Left forelimb (tissue), 1 donor: ENCODE measurements at places on chromosomes 5 and 9.

DNA sequence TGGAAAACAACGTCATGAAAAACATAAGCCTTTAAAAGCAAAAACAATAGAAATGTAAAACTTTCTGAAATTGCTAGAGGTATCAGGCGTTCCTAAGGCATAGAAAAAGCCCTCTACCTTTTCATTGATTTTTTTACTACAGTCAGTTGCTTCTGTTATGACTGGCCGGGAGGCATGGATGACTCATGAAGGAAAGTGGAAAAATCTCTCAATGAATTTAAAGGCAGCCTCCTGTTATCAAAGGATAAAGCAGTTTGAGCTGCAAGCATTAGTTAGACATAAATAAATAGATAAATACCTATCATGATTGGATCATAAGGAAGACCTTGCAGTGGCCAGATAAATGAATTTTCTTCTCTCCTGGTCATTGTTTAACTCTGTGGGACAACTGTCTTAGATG, 281.6 kb downstream of the MAST4 start:
- no peak for DNase-seq

DNA sequence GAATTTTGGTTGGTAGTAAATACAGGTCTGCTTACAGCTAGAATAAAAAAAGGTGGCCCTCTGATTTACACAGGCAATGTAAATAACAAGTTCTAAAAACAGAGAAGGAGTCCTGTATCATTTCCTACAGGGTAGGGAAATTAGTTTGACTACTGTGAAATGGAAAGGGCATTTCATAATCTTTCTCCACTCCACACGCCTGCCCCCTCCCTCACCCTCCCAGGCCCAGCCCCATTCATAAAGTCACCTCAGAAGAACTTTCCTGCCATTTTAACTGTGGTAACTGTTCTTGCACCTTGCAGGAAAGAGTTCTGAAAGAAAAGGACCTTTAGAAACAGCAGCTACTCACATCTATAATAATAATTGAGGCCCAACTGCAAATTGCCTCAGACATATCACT, 69.7 kb downstream of the MEF2C start:
- no peak for DNase-seq

GRCh38 chr5:134086943-134087305, 27.6 kb upstream of the TCF7 start:
- no peak for DNase-seq

DNA sequence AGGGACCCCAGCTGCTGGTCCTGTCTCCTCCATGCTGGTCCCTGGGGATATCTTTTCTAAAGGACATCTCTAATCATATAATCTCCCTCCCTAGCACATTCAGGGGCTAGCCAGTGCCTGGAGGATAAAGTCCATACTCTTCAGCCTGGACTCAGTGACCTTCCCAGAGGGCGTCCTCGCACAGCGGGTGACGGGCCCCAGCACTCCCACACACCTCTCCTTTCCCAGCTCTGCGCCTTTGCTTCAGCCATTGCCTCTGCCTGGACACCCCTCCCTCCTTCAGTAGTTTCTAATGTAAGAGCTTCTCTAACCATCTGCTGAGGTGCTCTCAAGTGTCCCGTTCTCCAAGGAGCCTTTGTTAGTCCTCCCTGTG, 15.2 kb upstream of the TNIP1 start:
- DNase-seq = no peak

DNA sequence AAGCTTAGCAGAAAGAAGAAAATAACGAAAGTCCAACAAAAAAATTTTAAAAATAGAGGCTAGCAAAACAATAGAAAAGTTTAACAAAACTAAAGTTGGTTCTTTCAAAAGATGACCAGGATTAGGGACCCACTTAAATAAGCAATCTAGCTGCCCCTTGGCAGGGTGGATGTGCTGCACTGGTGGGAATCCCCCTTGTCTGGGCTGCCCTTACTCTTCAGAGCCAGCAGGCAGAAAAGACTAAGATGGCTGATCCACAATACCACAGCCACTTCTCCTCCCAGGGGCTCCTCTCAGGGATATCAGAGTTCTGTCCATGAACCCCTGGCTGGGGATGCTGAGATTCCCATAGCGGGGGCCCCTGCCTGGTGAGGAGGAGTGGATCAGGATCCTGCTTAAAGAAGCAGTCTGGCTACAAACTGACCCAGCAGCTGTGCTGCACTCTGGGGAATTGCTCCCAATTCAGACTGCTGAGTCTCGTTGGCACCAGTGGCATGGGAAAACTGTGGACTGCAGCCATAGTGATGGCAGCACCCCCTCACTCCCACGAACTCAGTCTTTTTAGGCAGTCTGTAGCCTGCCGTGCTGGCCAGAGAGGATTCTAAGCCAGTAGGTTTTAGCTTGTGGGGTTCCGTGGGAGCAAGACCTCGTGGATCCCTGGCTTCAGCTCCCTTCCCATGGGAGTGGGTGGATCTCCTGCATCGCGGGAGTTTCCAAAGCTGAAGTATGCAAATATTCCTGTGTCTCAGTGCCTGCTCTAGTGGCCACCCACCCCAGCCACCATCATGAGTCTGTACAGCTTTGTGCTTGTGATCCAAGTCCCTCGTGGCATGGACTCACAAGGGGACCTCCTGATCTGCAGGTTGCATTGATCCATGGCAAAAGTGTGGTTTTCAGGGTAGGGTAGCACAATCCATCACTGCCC, 2.9 kb upstream of the INSL6 start:
- DNase-seq = no peak

GRCh38 chr9:111438541-111439235, 45.5 kb downstream of the ECPAS start:
- DNase-seq = no peak

- no peak for DNase-seq
Measured at GRCh38 chr9:91001146-91001611, 199.6 kb downstream of the SYK start.

DNA sequence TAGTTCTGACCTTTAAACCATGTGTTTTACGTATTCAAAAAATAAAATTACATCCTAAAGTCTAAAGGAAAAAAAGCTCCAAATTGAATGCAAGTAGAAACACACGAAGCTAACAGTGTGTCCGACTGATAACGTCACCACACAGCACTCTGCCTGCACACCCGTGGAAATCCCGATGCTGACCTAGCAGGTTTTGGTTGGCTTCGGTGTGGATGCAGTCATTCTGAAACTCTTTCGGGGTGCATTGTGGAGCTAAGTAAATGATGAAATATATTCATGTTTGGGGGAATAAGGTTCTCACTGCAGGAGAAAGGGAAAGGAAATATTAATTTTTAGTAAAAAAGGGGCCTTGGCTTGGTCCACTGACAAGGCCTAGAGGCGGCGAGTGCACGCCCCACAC, 2.0 kb downstream of the RASGEF1C start:
- DNase-seq = no peak

- no peak for DNase-seq
Measured at GRCh38 chr5:115457571-115457970, 87.0 kb downstream of the FEM1C start.

- no peak for DNase-seq
Measured at GRCh38 chr9:130918826-130919558, 20.1 kb downstream of the FIBCD1 start.

DNA sequence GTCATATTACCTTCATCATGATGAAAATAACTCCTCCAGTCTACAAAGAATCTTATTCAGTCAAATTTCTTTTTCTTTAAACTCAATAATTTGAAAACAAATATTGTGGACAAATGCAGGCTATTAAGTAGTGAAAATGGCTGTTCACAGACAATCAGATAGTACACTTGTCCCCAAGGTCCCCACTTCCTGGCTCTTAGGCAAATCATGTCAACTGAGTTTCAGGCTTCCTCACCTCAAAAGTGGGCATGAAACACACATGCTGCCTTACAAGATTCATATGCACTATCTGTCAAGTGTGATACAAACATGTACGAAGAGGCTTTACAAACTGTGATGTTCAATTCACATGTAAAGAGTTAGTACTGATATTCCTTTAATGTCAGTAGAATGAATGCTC, 385.2 kb upstream of the SEMA6A start:
- no peak for DNase-seq

DNA sequence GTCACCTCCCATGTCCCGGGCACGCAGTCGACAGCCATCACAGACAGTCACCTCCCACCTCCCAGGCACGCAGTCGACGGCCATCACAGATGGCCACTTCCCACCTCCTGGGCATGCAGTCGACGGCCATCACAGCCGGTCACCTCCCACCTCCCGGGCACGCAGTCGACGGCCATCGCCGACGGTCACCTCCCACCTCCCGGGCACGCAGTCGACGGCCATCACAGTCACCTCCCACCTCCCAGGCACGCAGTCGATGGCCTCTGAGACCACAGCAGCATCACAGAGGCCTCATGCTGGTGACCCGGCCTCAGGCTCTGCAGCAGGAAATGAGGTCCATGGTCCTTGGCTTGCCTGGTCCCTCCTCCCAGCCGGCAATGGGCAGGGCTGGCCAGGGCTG, 5.5 kb upstream of the SLC6A19 start:
- no peak for DNase-seq

DNA sequence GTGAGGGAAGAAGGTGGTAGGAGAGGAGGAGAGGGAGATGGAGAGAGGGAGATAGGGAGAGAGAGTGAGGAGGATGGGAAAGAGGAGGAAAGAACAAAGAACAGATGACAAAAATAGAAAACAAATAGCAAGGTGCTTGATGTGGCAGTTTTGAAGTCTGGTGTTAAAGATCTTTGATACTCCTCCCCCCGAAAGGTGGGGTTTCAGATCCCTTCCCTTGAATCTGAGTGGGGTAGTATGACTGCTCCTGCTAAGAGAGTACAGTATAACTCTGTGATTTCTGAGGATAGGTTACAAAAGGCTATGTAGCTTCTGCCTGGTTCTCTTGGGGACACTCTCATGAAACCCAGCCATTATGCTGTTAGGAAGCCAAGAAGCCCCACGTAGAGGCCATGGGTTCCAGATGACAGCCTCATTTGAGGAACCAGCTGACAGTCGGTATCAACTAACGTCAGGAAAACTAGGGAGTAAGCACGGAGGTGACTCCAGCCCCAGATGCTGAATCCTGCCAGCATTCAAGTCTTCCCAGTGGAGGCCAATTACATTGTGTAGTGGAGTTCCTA, 102.1 kb downstream of the FANCC start:
- DNase-seq = no peak

DNA sequence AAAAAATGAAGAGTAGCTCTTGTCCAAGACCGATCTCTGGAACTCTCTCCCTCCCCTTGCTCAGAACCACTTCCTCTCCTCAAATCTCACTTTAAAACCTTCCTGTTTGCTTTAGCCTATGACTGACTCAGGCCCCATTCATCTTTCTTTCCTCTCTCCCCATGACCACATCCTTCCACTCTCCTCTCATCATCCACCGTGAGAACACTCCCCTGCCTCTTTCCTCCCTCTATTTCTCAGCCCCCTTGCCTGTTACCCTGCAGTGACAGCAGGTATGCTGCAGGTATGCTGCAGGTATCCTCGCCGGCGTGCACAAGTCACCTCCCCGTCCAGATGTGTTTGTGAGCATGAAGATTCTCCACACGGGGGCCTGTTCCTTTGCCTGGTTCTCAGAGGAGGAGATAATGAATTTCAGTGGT, 505.3 kb downstream of the CCDC171 start:
- no peak for DNase-seq

DNA sequence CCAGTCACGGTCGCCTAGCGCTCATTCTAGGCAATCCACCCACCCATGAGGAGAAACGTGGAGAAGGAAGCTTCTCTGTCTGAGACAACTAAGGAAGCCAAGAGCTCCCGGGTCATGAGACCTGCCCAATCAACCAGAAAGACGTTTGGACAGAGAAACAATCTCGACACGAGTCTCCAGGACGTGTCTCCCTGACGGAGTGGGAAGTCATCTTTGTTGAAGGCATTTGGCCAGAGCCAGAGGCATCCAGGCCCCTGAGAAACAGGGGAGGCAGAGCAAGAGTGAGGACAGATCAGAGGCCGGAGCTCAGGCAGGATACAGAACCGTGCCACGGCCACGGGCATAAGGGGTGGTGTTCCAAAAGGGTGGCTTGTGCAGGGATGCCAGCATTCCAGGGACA, 479.0 kb downstream of the SPATA31A7 start:
- peak; percentile 25 for DNase-seq

DNA sequence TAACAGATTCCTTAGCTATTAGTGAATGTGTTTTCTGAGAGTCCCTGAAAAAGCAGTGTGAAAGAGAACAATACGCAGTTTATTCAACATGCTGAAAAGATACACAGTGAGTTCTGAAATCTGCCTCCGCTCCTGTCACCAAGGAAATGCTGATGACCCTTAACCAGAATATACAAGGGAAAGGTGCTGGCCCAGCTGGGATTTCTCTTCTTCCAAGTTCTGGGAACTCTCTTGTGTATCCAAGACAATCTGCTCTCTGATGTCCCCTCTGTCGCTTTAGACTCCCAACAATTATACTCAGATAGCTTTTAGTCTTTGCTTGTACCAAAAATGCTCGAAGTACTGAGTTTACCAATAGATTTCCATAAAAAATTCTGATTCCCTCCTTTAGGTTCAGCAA, 214.9 kb downstream of the TMEM167A start:
- no peak for DNase-seq

DNA sequence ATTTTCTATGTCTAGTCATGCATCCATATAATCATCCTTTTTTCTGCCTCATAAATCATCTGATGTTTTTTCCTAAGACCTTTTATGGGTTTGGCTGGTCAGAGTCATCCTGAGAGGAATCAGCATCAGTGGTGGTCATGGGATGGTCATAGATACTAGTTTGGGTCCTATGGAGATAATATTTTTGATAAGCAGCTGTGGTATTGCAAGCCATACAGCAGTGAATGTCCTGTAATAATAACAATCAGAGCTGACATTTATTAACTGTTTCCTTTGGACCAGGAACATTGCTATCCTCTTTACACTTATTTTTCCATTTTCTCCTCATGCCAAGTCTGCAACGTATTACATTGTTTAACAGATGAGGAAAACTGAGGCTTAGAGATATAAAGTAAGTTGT, 83.1 kb downstream of the TEX10 start:
- DNase-seq = no peak
